Hippocampal formation (tissue), 2 donors: ENCODE measurements at places on chromosomes 13 and 19.

DNA sequence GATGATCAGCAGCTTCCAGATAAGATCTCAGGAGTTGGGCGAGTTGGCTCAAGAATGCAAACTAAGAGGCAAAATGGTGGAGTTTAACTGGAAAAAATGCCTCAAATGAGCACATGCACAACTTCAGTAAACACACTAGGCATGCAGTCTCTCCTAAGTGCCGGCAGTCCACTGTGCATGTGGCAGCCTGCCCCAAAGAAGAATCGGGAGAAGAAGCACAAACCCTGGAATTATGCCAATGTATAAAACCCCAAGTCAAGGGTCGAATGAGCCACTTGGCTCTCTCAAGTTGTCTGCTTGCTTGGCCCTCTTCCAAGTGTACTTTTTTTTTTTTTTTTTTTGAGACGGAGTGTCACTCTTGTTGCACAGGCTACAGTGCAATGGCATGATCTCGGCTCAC lies 53.3 kb upstream of the SLITRK1 start:
- no peak for DNase-seq

- no peak for DNase-seq
These were observed 146.7 kb upstream of the FNDC3A start for GRCh38 chr13:48828962-48829411.

DNA sequence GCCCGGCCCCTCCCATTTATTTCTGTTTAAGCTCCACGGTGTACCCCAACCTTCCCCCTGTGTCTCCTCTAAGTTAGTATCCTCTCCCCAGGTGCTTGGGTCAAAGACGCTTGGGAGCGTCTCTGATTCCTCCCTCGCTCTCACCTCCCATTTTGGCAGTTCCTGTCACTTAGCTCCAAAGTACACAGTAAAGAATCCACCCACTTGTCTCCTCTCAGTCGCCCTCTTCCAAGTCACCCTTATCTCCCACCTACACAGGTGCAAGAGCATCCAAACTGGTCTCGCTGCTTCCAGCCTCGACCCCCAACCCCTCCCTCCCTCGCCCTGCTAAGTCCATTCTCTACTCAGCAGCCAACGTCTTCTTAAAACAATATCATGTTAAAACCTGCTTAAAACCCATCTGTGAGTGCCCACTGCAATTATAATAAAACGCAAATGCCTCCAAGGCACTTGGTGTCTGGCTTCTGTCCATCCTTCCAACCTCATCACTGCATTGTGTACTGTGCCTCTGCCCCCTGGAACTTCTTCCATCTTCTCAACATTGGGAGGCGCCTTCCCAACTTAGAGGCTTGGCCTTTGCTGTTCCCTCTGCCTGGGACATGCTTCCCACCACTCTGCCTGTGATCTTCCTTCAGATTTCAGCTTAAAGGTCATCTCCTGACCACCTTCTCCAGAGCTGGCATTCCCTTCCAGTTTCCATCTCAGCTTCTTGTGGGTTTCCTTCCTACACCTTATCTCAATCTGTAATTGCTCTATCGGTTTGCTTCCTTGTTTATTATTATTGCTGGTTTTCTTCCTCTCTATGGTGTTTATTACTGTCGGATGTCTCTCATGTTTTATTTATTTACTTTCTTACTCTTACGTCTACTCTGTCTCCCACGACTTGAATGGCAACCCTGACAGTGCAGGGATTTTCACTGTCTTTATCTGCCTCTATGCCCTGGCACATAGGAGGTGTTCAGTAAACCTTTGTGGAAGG lies 9.5 kb upstream of the KLK14 start:
- DNase-seq = no peak

GRCh38 chr13:26440111-26440510 lies 117.4 kb upstream of the WASF3 start:
- no peak for DNase-seq

- DNase-seq = no peak
These were observed 210.8 kb downstream of the OXGR1 start for GRCh38 chr13:96783511-96783910.

GRCh38 chr19:42466521-42467182 lies 23.9 kb upstream of the CXCL17 start:
- DNase-seq = no peak
